ENCODE measurements at places on chromosomes 3 and 15.
A peak's percentile ranks its signal among the peaks of the same experiment; 100 is the strongest.

- DNase-seq, result peak; percentile 54
Measured at GRCh38 chr3:150925751-150926201, 20.5 kb upstream of the MINDY4B start.

DNA sequence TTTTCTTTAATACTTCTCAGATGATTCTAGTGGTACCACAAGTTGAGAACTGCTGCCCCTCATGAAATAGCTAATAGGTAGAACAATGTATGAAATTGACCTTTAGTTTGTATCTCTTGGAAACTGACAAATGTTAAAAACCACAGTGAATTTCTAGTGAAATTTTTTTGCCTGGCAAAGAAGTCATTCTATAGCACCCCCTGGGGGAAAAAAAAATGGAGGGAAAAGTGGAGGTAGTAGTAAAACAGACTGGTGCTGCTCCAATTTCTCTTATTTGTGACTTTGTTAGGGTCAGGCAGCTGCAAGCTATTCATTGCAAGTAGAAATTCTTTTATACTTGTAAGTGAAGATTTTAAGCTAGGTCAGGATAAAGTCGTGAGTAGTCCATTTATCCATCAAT is 605.0 kb downstream of the NLGN1 start:
- DNase-seq, result no peak

DNA sequence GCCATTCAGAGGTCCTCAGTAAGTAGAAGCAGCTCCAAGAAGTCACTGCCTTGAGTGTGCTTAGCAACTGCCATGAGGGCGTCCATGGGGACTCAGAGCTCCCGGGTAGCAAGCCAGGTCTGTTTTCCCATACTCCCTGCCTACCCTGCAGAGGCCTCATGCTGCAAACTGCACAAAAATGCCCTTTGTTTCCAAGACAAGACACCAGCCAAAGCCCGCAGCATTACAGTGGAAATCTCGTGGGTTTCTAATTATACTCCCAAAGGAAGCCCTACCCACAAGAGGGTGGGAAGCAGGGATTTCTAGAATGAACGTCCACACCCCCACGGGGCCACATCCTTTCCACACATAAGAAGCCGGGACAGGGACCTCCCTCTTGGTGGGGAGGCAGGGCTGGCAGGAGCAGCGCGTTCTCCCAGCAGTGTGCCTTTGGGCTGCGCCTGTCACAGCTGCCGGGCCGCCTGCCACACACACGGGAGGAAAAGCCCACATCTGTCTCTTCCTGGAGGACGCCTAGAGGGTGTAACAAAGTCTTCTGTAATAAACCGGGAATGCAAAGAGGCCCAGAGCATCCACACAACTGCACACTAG is 31.1 kb downstream of the FAM174B start:
- DNase-seq, result no peak

GRCh38 chr3:29202378-29202777 is 78.5 kb upstream of the RBMS3 start:
- no peak for DNase-seq

DNA sequence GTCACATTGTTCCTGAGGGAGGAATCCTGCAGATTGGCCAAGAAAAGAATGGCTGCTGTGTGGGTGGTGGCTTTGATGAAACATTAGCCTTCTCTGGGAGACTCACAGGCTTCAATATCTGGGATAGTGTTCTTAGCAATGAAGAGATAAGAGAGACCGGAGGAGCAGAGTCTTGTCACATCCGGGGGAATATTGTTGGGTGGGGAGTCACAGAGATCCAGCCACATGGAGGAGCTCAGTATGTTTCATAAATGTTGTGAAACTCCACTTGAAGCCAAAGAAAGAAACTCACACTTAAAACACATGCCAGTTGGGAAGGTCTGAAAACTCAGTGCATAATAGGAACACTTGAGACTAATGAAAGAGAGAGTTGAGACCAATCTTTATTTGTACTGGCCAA is 6.1 kb downstream of the PTX3 start:
- no peak for DNase-seq

GRCh38 chr3:50263478-50264382 is 5.2 kb upstream of the SEMA3B start:
- DNase-seq, result no peak

DNA sequence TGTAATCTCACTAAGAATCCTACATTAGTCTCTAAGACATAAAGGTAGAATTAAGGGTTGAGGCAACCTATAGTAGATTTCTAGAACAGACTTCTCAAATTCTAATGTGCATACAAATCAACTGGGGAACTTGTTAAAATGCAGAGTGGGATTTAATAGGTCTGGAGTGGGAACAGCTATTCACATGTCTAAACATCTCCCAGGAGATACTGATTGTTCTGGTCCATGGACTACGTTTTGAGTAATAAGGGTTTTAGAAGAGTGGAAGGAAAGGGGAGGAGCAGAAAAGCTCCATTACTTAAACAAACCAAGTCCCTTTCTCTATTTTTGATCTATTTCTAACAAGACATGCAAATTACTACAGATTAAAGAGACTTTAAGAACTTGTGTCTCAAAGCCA is 524.8 kb downstream of the TUSC7 start:
- DNase-seq, result no peak

GRCh38 chr3:114417675-114418074 is 123.8 kb downstream of the TIGIT start:
- DNase-seq, result no peak

DNA sequence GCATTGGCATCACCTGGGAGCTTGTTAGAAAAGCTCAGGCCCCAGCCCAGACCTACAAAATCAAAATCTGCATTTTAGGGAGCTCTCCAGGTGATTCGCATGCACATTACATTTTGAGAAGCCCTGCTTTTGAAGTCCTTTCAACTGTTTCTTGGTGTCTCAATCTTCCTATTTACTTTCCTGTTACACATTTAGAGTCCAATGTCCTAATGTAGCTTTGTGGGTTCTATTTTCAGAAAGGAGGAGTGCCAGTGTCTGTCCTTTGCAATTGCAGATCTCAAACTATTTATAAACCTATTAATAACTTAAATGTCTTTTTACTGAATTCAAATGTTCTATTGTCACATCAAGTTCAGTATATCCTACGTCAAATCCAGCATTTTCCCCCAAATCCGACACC is 27.8 kb upstream of the MYRIP start:
- no peak for DNase-seq

DNA sequence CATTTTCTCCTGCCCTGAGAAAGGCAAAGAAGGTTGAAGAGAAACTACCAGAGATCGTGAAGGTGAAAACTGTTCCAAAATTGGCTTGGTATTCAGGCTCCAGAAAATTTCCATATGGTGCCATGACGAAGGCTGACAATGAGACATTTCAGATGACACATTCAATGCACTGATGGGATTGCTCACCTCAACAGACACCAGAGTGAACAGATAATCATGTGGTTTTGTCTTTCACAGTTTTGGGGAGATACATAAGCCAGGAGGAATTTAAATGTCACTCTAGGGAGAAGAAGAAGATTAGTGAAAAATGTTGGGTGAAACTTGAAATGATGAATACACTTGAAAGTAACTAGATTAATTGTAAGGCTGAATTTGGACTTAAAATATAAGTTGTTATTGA is 339.7 kb upstream of the EPHA3 start:
- DNase-seq, result no peak

DNA sequence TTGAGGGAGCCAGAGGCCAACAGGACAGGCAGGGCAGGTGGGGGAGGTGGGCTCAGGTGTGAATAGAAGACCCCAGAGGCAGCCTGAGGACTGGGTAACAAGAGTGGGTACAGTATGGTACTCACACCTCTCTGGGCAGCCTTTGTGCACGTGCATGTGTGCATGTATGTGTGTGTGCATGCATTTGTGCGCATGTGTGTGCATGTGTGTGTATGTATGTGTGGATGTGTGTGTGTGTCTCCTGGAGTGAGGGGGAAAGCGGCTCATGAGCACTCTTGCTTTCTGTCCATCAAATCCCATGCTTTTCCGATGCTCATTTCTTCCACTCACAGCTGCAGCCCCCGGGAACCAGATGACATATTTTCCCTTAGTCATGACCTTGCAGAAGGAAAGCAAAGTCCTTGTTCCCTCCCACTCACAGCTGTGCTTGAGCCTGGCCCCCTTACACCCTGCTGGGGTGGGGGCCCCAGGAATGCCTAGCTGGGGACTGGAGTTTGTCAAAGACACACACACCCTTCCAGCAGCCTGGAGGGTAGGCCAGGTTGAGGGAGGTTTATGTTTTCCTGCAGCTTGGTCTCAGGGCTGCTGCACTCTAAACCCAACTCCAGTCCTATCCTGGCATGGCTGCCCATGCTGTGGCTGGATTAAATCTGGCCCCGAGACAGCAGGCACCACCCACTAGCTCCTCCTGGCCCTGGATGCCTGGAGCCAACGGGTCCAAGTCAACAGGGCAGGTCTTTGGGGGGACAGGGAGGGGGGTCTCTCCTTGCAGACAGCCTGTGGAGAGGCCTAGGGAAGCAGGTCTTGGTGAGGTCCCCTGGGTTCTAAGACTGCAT is 22.5 kb downstream of the CCDC33 start:
- no peak for DNase-seq

DNA sequence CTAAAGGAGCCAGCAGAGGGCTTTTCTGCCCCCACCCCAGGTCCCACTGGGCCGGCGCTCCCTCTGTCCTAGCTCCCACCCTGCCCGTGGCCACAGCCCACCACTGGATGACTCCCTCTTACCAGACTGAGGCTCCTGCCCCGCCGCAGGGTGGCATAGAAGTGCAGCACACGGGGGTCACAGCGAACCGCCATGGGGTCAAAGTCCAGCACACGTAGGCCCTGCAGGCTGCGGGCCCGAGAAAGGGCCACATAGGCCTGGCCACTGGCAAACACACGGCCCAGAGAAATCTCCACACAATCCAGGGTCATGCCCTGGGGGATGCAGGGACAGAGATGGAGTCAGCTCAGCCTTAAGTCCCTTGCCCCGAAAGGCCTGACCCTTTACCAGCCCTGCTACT is 9.0 kb downstream of the PIF1 start:
- DNase-seq, result no peak

DNA sequence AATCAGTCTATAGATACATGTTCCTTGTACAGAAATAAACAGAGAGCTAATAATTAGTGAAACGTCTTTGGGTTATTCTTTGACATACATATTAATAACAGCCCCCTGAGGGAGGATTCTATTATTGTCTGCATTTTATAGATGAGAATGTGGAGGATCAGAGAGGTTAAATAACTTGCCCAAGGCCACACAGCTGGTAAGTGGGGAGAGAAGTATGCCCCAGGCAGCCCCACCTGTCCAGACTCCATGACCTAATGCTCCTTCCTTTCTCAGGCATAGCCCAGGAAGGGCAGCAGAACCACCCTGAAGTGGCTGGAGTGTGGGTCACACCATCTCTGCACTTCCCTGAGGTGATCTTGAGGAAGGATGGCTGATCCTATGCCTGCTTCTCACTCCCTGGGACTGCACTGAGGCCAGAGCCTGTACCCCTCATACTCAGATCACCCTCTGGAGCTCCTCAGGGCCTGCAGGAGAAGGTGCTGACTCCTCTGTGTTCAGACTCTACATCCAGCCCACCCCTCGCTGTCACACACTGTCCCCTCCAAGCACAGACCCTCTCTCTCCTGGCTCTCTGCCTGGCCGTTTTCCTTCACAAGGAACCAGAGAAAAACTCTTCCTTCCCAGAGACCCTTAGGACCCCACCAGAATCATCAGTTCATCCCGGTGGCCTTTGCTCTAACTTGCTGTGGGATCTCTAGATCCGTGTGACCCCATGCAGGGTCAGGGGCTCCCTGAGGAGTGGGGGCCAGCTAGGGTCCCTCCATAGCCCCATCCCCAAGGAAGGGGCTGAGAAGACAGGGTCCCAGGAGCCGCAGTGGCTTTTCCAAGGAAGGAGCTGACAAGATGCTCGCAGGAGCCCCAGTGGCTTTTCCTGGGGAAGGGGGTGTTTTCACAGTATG is 4.4 kb upstream of the HHATL start:
- DNase-seq, result no peak

GRCh38 chr3:12327021-12327420 is 38.2 kb downstream of the PPARG start:
- no peak for DNase-seq

- no peak for DNase-seq
Measured at GRCh38 chr3:128517648-128518047, 24.6 kb upstream of the GATA2 start.

DNA sequence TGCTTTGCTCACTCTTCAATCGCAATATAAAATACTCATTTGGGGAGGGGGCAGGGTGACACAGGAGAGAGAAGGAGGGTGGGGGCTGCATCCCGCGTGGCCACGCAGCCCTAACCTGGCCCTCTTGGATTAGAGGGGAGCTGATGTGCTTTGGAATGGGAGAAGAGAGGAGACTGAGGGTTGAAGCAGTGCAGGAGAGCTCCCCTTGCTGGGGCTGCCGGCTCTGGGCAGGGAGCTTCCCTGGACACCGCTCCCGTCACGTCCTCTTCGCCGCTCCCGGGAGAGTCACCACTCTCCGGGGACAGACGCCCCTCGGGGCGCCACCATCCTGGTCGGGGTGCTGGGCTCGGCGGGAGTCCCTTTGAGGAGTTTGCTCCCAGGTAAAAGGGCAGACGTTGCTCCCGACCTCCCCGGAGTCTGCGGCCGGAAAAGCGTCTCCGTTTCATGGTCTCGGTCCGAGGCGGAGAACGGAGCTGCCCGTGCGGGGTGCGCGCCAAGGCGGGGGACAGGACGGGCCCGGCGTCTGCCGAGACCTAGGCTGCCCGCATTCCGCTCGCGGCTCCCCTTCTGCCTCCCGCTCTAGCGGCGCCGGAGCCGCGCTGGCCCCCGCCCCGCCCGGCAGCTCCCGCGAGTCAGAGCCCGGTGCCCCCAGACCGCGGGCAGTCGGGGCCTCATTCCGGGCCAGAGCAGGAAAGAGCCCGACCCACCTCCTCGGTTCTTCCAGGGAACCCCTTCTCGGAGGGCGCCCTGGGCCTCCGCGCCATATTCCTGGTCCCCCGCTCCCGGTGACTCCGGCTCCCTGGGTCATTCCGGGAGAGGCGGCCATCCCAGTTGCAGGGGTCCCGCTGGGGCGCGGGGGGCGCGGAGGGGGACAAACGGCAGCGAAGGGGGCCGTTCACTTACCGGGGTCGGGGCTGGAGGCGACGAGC is 603 bp downstream of the SLC7A14 start:
- DNase-seq, result no peak

DNA sequence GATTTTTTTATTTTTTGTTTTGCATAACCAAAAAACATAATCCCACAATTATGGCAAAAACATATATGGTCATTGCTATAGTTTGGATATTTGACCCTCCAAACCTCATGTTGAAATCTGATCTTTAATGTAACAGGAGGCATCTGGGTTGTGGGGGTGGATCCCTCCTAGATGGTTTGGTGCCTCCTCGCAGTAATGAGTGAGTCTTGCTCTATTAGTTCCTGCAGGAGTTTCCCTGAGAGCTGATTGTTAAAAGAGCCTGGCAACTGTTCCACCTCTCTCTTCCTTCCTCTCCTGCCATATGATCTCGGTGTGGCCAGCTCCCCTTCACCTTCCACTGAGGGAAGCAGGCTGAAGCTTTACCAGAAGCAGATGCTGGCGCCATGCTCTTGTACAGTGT is 33.2 kb upstream of the TRIM59 start:
- DNase-seq, result no peak

GRCh38 chr15:48388016-48388851 is 57.0 kb downstream of the DUT start:
- no peak for DNase-seq

DNA sequence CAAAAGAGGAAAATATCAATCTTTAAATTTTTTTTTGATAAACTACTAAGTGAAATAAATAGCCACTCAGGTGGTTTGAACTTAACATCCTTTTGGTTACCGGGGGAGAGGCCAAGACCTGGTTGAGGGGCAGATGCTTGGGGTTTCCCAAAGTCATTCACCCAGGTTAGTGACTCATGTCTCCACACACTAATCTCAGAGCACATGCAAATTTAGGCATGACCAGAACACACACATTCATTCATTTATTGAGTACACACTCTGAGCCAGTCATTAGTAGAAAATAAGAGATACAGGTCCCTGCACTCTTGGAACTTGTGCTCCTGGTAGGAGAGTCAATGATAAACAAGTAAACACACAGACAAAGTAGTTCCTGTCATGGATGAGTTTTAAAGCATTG is 7.3 kb downstream of the ILDR1 start:
- DNase-seq, result peak; percentile 67
